HFFc6 (cell line): ENCODE measurements at places on chromosomes 13 and 19. TPM values are rescaled to one million over a fixed set of nuclear protein-coding genes. Genes with fewer than 3 reads are reported as not detected.

The IGFL1 gene
- not detected in 3 replicates for total RNA-seq

The TMEM238 gene
- 0.53 to 3.5 TPM (median 2.3 TPM) in 3 replicates for total RNA-seq

The ZNF714 gene
- 5.7 to 9.0 TPM (median 7.0 TPM) in 3 replicates for total RNA-seq

GRCh38 chr13:102484329-102484728, 82.5 kb upstream of the FGF14 start:
- no peaks in the 10 kb centered on the region for H3K27me3 ChIP-seq
- no peak for DNase-seq
- H3K27ac ChIP-seq: no peak overlapping the region
- H3K4me3 ChIP-seq: no peak overlapping the region
- H3K36me3 ChIP-seq: no peaks in the 10 kb centered on the region
- no peaks in the 10 kb centered on the region for H3K4me1 ChIP-seq

DNA sequence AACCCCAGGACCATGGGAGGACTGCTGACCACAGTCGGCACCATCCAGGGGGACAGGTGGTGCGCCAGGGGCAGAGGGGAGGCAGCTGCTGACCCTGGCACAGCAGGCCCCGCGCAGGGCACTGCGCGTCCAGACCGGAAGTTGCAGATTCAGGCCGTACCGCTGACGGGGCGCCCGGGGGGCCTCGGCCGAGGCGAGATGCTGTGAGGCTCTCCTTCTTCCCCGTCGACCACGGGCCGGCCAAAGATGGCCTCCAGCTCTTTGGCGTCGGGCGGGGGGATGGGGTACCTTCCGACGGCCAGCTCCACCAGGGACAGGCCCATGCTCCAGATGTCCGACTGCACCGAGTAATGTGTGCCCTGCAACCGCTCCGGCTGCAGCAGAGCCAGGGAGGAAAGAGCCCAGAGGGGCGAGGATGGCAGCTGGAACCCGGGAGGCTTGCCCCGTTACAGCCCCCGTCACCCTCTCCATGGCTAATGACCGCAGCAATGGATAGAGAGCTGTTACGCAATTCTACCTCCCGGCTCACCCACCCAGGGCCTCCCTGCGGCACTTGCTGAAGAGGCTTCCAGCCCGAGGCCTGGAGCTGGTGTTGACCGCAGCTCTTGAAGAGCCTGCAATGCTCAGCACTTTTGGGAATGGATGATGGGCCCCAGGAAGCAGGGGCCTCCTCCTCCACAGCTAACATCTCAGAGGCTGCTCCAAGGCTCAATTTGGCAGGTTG, 24.7 kb downstream of the MAP2K2 start:
- H3K27me3 ChIP-seq: peaks cover 2% of the 10 kb centered on the region; the same call in 1 of the 2 replicates
- DNase-seq: no peak
- no peak overlapping the region for H3K27ac ChIP-seq
- H3K4me1 ChIP-seq: no peaks in the 10 kb centered on the region

DNA sequence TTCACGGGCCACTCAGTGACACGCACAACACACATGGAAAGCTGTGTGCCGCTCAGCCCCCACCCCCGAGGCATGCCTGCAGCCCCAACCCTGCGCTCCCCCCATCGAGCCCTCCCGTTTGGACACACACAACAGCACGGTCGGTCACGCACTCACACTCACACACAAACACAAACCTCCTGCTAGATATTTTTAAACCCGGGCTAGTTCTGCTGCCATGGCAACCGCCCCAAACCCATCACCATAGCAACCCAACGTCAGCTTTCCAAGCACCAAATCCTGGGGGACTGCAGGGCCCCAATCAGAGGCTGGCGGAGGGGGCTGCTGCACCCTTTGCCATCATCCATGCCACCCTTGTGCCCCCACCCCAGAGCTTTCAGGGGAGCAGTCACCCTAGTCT, 2.5 kb upstream of the NOVA2 start:
- H3K27ac ChIP-seq: no peak overlapping the region
- no peak for DNase-seq
- H3K36me3 ChIP-seq: no peaks in the 10 kb centered on the region
- H3K27me3 ChIP-seq: peaks cover 30% of the 10 kb centered on the region
- no peaks in the 10 kb centered on the region for H3K4me1 ChIP-seq

DNA sequence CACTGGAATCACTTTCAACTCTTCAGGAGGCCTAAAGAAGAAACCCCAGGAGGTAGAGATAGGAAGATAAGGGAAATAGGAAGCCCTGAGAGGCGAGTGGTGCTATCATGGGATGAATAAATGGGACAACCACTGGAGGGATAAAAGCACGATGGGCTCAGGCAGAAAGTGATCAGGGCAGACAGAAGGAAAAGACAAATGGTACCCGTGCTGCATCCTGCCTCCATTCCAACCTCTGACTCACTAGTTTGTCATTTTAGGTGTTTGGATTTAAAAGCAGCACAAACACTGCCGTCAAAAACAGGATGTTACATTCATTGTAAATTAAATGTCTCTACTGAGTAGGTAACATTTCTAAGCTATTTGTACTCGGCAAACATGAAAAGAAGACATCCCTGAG, 314.3 kb upstream of the HTR2A start:
- DNase-seq: no peak
- H3K27me3 ChIP-seq: peaks cover 2% of the 10 kb centered on the region; the same call in 1 of the 2 replicates
- peak overlapping the region; percentile 8; the same call in 1 of the 2 replicates for H3K4me3 ChIP-seq
- H3K4me1 ChIP-seq: peaks cover 41% of the 10 kb centered on the region
- no peaks in the 10 kb centered on the region; the same call in 1 of the 2 replicates for H3K36me3 ChIP-seq
- H3K27ac ChIP-seq: peak overlapping the region; percentile 6; the same call in 1 of the 2 replicates

DNA sequence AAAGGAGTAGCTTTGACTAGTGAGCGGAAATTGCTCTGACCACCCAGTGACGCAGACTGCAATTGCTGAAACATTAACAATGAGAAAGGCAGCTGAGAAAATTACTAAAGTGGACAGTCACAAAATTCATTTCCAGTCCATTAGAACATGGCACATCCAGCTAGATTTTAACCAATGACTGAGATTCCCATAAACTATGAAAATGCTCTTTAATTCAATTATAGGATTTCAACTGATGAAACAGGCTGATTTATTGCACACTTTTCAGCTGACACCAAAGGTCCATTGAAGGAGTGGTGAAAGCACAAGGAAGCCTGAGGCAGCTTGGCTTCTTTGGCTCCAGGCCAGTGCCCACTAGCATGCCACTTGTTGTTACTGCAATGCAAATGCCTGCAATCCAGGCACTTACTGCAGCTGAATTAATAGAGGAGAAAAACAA, 933.4 kb downstream of the SLITRK6 start:
- H3K4me3 ChIP-seq: peak overlapping the region; percentile 36; the same call in 1 of the 2 replicates
- H3K36me3 ChIP-seq: no peaks in the 10 kb centered on the region
- no peak for DNase-seq
- H3K4me1 ChIP-seq: peaks cover 41% of the 10 kb centered on the region
- peak overlapping the region; percentile 16; the same call in 1 of the 2 replicates for H3K27ac ChIP-seq

- peak overlapping the region; percentile 92 for H3K27ac ChIP-seq
- H3K36me3 ChIP-seq: peaks cover 48% of the 10 kb centered on the region
- H3K4me3 ChIP-seq: peak overlapping the region; percentile 62
- peaks cover 8% of the 10 kb centered on the region for H3K27me3 ChIP-seq
These were observed 50.0 kb upstream of the GPR183 start for GRCh38 chr13:99357131-99357596.

DNA sequence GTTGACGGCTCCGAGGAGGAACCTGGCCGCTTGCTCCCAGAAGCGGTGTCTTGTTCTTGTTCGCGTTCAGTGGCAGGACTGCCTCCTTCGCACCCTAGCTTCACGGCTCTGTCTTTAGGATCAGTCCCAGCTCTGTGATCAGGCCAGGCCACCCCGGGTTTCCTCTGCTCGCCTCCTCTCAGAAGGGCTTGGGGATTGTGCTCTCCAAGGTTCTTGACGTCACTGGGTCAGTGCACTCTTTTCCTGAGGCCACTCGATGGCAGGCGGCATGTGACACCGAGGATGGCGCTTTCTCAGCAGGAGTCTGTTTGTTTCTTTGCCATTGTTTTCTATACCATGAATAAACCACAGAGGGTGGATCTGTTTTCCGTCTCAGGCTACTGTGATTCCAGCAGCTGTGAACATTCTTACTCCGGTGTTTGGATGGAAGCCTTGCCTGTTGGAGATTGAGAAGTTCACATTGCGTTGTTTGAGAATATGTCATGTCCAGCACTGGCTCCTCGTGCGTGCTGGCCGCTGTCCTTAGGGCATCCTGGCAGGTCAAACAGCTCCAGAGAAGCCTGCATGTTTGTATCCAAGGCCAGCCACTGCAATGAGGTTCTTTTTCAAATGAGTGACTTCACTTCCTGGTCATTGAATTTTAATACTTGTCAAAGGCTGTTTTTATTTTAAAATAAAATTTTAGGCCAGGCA, 44.5 kb downstream of the SLC7A9 start:
- H3K27me3 ChIP-seq: peaks cover 51% of the 10 kb centered on the region
- no peak for DNase-seq
- H3K4me3 ChIP-seq: no peak overlapping the region
- no peaks in the 10 kb centered on the region for H3K36me3 ChIP-seq

DNA sequence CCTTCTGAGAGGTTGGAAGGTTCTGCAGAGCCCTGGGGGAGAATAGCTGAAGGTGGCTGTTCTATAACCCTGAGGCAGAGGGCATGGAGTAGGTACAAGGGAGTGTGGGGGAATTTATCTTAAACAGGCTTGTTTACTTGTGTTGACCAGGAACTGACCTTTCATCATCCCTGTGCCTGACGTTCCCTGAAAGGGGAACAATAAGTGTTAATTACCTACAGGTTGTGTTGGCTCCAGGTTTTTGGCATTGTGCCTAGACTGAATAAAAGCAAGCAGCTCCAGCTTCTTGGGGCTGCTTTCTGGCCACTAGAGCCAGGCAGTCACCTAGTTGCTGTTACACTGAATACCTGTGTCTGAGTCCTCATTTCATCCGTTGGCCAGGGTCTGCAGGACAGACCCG, 60.0 kb downstream of the ZNF627 start:
- no peak overlapping the region for H3K4me3 ChIP-seq
- no peak for DNase-seq
- H3K27me3 ChIP-seq: peaks cover 5% of the 10 kb centered on the region; the same call in 1 of the 2 replicates
- no peaks in the 10 kb centered on the region for H3K4me1 ChIP-seq

- DNase-seq: no peak
- H3K27ac ChIP-seq: no peak overlapping the region
- H3K4me1 ChIP-seq: peaks cover 6% of the 10 kb centered on the region; the same call in 1 of the 2 replicates
- peaks cover 12% of the 10 kb centered on the region for H3K27me3 ChIP-seq
- H3K36me3 ChIP-seq: no peaks in the 10 kb centered on the region
- no peak overlapping the region for H3K4me3 ChIP-seq
These were observed 38.6 kb upstream of the SEMA6B start for GRCh38 chr19:4597975-4598671.

GRCh38 chr13:105799155-105799554, 736.3 kb downstream of the EFNB2 start:
- no peak overlapping the region for H3K27ac ChIP-seq
- no peak overlapping the region for H3K4me3 ChIP-seq
- H3K36me3 ChIP-seq: no peaks in the 10 kb centered on the region
- no peaks in the 10 kb centered on the region for H3K4me1 ChIP-seq
- no peak for DNase-seq
